ENCODE measurements at places on chromosomes 1 and 21. TPM values are rescaled to one million over a fixed set of nuclear protein-coding genes. Genes with fewer than 3 reads are reported as not detected.

GRCh38 chr1:76832521-76832920 is 34.8 kb upstream of the ST6GALNAC5 start:
- no peak overlapping the region for H3K27ac ChIP-seq
- H3K4me3 ChIP-seq, result no peak overlapping the region
- H3K27me3 ChIP-seq, result no peaks in the 10 kb centered on the region
- H3K4me1 ChIP-seq, result no peaks in the 10 kb centered on the region

DNA sequence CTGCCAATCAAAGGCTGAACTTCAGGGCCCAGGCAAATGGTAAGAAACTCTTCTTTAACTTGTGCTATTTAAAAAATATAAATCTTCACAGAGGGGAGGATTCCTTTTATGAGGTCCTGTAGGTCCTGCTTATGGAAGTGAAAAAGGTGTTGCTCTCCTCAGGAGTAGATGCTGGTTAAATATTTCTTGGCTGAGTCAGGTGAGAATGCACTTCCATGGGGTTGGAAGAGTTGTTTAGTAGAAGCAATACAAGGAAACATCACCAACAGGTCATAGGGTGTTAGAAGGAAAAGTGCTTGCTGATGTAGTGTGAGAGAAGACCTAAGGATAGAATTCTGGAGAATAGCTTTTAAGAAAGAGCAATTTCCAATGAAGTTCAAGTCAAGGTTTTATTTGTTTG is 42.2 kb upstream of the ATP1A1 start:
- H3K4me3 ChIP-seq, result no peak overlapping the region
- H3K36me3 ChIP-seq, result no peaks in the 10 kb centered on the region
- DNase-seq, result no peak
- no peaks in the 10 kb centered on the region for H3K4me1 ChIP-seq

DNA sequence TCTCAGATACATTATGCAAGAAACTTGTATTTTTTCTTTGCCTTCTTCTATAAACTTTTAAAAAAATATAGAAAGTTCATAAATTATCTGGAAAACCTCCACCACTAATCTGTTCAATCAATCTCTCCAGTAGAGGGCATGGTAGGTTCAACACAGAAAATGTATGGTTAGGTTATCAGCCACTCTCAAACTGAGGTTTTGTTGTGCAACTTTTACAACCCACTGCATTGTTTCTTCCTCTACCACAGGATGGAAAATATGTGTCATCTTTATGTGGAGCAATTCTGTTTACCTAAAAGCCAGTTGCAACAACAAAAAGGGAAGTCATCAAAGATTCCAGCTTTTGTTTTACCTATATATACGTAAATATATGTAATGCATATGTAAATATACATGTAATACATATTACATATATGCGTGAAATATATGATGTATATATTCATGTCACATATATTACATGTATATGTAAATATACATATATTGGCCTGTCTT is 3.0 kb upstream of the RGS2 start:
- no peak overlapping the region for H3K27ac ChIP-seq
- H3K27me3 ChIP-seq, result no peaks in the 10 kb centered on the region
- H3K4me1 ChIP-seq, result peaks cover 29% of the 10 kb centered on the region
- no peak overlapping the region for H3K4me3 ChIP-seq
- peak; percentile 51 for DNase-seq
- H3K36me3 ChIP-seq, result peaks cover 2% of the 10 kb centered on the region

- H3K36me3 ChIP-seq, result no peaks in the 10 kb centered on the region
- no peak overlapping the region for H3K4me3 ChIP-seq
- H3K27me3 ChIP-seq, result no peaks in the 10 kb centered on the region
- H3K4me1 ChIP-seq, result no peaks in the 10 kb centered on the region
Observed at GRCh38 chr1:39063191-39063590, 37.0 kb downstream of the NDUFS5 start.

DNA sequence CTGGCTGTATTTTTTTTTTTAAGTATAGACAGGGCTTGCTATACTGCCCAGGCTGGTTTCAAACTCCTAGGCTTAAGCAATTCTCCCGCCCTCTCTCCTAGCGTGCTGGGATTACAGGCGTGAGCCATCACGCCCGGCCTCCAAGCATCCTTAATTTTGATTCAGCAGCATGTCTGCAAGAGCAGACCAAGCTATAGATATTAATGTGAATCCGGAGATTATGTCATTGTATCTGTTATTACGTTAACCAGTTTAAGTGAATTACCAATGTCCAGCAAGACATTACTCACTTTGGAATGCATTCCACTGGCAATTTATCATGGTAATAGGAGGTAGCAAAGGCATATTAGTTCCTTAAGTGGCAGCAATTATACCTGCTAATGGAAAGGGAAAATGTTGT is 179.7 kb downstream of the CHRM3 start:
- H3K27me3 ChIP-seq, result no peaks in the 10 kb centered on the region
- peak; percentile 56 for DNase-seq
- no peaks in the 10 kb centered on the region for H3K4me1 ChIP-seq
- no peak overlapping the region for H3K4me3 ChIP-seq

DNA sequence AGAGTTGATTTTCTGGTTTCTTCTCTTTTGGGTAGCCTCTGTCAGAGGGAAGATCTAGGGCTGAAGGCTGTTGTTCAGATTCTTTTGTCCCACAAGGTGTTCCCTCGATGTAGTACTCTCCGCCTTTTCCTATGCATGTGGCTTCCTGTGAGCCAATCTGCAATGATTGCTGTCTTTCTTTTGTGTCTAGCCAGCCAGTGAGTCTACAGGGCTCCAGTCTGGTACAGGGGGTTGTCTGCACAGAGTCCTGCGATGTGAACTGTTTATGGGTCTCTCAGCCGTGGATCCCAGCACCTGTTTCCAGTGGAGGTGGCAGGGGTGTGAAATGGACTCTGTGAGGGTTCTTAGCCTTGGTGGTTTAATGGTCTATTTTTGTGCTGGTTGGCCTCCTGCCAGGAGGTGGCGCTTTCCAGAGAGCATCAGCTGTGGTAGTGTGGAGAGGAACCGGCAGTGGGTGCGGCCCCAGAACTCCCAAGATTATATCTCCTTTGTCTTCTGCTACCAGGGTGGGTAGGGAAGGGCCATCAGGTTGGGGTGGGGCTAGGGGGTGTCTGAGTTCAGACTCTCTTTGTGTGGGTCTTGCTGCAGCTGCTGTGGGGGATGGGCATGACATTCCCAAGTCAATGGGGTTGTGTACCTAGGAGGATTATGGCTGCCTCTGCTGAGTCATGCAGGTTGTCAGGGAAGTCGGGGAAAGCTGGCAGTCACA is 81.3 kb upstream of the C21orf91 start:
- no peaks in the 10 kb centered on the region for H3K36me3 ChIP-seq
- H3K27me3 ChIP-seq, result peaks cover 2% of the 10 kb centered on the region
- H3K4me3 ChIP-seq, result no peak overlapping the region
- DNase-seq, result no peak
- peaks cover 3% of the 10 kb centered on the region for H3K4me1 ChIP-seq

DNA sequence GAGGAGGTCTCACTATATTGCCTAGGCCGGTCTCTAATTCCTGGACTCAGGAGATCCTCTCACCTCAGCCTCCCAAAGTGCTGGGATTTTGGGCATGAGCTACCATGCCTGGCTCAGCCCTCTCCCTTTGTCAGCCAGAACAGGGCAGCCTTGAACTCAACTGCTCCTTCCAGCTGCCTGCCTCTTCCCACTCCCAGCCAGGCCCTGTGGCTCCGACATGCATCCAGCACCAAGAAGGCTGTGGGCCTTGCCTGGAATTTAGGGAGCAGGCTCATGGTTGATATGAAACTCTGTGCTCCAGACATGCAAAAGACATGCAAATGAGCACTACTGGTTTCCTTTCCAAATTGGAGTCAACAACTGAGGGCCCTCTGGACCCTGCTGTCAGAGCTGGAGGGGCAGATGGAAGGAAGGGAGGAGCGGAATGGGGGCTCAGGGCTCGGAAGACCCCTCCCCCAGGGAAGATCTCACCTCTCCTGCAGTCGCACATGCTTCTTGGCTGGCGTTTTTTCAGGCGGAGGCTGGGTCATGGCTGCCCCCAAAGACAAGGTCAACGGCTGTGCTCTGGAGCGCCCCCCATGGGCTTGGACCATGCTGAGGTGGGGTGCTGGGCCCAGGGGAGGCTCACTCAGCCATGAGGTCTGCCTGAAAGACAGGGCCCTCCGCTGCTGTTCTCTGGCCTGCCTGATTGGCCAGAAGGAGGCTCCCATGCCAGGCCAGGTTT is 1.4 kb downstream of the PTPN7 start:
- H3K36me3 ChIP-seq, result no peaks in the 10 kb centered on the region
- no peaks in the 10 kb centered on the region for H3K27me3 ChIP-seq
- no peak overlapping the region for H3K4me3 ChIP-seq
- H3K4me1 ChIP-seq, result peaks cover 10% of the 10 kb centered on the region

- no peak for DNase-seq
- no peak overlapping the region for H3K27ac ChIP-seq
- no peak overlapping the region for H3K4me3 ChIP-seq
- no peaks in the 10 kb centered on the region for H3K27me3 ChIP-seq
- no peaks in the 10 kb centered on the region for H3K36me3 ChIP-seq
Observed at GRCh38 chr21:35057428-35057827, 8.3 kb upstream of the RUNX1 start.

DNA sequence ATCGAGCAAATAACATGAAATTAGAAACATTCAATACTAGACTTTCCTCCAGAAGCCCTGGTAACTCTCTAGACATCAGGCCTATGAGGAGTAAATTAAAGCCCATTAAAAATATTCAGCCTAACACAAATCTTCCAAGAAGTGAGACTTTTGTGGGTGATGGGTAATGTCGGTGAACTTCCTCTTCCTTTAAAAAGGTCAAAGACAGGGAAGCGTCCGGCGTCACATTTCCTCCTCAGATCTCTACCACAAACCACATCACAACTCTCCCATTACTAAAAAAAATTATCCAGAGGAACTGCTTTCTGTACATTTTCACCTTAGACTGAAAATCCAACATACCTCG is 1.4 kb downstream of the EIF4G3 start:
- peaks cover 23% of the 10 kb centered on the region for H3K4me1 ChIP-seq
- peak overlapping the region; percentile 90 for H3K4me3 ChIP-seq
- H3K27me3 ChIP-seq, result no peaks in the 10 kb centered on the region
- peak overlapping the region; percentile 93 for H3K27ac ChIP-seq
- DNase-seq, result peak; percentile 31

GRCh38 chr1:217528271-217528670 is 102.6 kb downstream of the GPATCH2 start:
- no peak overlapping the region for H3K4me3 ChIP-seq
- no peaks in the 10 kb centered on the region for H3K36me3 ChIP-seq
- DNase-seq, result peak; percentile 43
- H3K4me1 ChIP-seq, result peaks cover 26% of the 10 kb centered on the region
- H3K27me3 ChIP-seq, result no peaks in the 10 kb centered on the region

GRCh38 chr21:20187028-20187427 is 811.2 kb upstream of the NCAM2 start:
- DNase-seq, result no peak
- H3K27me3 ChIP-seq, result no peaks in the 10 kb centered on the region
- no peaks in the 10 kb centered on the region for H3K4me1 ChIP-seq
- no peak overlapping the region for H3K27ac ChIP-seq
- H3K4me3 ChIP-seq, result no peak overlapping the region

DNA sequence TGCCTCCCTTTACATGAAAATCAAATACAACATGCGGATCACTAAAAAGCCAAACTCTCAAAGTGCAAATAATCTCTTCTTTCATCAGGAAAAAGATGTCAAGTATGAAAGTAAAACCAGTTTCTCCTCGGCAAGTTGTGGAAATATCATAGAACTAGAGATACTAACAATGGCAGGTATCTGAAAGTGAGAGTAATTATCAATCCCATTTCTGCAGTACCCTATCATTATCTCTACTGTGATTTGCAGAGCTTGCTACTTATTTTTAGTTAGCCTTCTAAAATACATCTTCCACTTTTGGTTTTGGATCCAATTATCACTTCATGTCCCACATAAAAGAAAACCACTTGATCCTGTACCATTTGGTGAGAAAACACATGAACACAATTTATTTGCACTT is 3.0 kb downstream of the TP53BP2 start:
- no peak for DNase-seq
- H3K27me3 ChIP-seq, result no peaks in the 10 kb centered on the region
- H3K27ac ChIP-seq, result no peak overlapping the region
- H3K36me3 ChIP-seq, result no peaks in the 10 kb centered on the region
- H3K4me3 ChIP-seq, result no peak overlapping the region

DNA sequence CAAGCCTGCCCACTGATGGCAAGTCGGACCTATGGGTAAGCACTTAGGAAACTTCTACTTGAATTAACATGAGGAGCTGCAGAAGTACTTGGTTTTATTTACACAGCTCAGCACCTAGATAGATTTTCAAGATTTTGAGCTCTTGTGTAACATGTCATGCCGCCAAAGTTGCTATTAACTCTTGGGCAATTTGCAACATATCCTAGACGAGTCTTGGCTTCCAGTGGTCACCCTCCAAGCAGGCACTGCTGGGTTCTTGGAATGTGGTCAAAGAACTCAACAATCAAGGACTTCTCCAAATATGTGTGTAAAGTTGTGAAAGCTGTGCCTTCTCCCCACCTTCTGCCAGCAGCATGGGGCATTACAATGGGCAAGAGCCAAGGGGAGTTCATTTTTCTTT is 17.8 kb upstream of the GUCA2B start:
- no peaks in the 10 kb centered on the region for H3K36me3 ChIP-seq
- H3K27me3 ChIP-seq, result peaks cover 2% of the 10 kb centered on the region
- H3K27ac ChIP-seq, result no peak overlapping the region
- H3K4me1 ChIP-seq, result no peaks in the 10 kb centered on the region
- H3K4me3 ChIP-seq, result no peak overlapping the region
- DNase-seq, result no peak

DNA sequence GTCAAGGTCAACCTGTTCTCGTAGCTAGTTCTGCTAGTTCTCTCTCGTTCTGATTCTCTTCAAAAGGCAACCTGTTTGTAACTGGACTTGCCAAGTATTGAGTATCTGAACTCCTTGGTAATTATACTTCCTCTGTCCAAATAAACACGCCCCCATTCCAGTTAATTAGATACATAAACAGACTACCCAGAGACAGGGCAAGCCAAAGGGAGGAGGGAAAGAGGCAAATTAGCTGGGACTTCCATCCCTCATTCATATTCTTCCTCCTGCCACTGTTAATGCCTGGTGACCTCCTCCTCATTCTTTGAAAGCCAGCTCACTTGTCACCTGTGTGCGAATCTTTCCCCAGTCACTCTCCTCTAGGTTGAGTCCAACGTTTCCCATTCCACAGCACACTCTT is 62.9 kb downstream of the LPAR3 start:
- H3K4me1 ChIP-seq, result peaks cover 12% of the 10 kb centered on the region
- H3K36me3 ChIP-seq, result no peaks in the 10 kb centered on the region
- H3K27ac ChIP-seq, result no peak overlapping the region
- H3K4me3 ChIP-seq, result no peak overlapping the region

- peaks cover 5% of the 10 kb centered on the region for H3K36me3 ChIP-seq
- DNase-seq, result no peak
- no peak overlapping the region for H3K4me3 ChIP-seq
- H3K27me3 ChIP-seq, result no peaks in the 10 kb centered on the region
- H3K27ac ChIP-seq, result no peak overlapping the region
Observed at GRCh38 chr1:116962987-116963639, 38.4 kb upstream of the CD101 start.

GRCh38 chr21:16102113-16102512 is 372.3 kb downstream of the USP25 start:
- no peaks in the 10 kb centered on the region for H3K4me1 ChIP-seq
- H3K4me3 ChIP-seq, result no peak overlapping the region
- H3K36me3 ChIP-seq, result no peaks in the 10 kb centered on the region
- H3K27ac ChIP-seq, result no peak overlapping the region
- DNase-seq, result no peak
- H3K27me3 ChIP-seq, result no peaks in the 10 kb centered on the region

C1QA gene
- total RNA-seq, result 1.1 TPM

CA6 gene
- total RNA-seq, result not detected

PLCH2 gene
- total RNA-seq, result not detected

EPHA10 gene
- total RNA-seq, result not detected

AIRE gene
- total RNA-seq, result not detected

OR2G2 gene
- total RNA-seq, result not detected

GUCA2A gene
- total RNA-seq, result not detected

ABCA4 gene
- total RNA-seq, result under 0.01 TPM

All from osteoblast (primary cell).